Left kidney (tissue), 8 donors: ENCODE measurements at places on chromosomes 3 and 15.

DNA sequence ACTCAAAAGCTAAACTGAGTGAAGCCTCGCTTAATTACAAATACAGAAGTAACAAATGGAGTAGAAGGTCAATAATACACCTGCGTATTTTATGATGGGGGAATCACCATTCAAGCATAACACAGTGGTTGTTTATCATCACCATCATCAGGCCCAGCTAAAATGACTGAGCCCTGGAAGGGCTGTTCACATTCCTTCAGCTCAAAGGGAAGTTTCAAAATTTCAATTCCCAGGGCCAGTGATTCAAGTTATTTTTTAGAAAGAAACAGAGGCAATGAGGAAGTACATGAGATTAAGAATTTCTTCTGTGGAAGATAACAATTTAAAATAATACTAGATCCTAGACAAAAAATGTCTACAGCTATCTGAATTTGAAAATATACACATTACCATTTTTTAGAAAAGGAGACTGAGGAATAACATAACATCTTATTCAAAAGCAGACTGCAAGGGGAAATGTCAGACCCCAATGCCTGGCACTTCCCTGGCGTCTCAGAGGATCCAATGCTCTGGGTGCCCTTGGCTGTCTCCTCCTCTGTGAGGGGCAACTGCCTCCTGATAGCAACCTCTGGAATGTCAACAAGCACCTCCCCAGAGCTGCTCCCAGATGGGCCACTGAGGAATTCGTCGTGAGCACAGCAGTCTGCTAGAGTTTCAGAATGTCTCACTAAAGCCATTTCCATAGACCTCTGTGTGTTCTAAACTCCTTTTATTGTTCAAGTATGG is 22.8 kb downstream of the EHD4 start:
- no peak for DNase-seq

GRCh38 chr15:77030928-77031375 is 36.0 kb downstream of the PSTPIP1 start:
- no peak for DNase-seq

GRCh38 chr15:39685999-39686613 is 96.5 kb downstream of the FSIP1 start:
- peak; percentile 57 for DNase-seq

DNA sequence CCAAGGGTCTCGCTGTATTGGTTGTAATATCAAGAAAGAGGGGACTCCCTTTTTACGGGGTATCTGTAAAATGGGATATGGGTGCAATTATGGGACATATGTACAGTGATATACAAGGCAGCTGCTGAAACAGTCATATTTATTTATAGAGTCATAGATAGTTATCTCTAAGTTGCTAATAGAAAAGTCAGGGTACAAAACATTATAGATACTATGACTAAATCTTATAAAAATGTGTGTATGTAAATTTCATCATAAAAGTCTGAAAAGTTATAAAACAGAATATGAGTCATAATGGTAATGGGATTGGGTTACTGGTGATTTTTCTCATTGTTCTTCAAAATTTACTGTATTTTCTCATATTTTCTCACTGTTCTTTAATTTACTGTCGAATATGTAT is 344.9 kb upstream of the SLCO3A1 start:
- DNase-seq, result no peak

DNA sequence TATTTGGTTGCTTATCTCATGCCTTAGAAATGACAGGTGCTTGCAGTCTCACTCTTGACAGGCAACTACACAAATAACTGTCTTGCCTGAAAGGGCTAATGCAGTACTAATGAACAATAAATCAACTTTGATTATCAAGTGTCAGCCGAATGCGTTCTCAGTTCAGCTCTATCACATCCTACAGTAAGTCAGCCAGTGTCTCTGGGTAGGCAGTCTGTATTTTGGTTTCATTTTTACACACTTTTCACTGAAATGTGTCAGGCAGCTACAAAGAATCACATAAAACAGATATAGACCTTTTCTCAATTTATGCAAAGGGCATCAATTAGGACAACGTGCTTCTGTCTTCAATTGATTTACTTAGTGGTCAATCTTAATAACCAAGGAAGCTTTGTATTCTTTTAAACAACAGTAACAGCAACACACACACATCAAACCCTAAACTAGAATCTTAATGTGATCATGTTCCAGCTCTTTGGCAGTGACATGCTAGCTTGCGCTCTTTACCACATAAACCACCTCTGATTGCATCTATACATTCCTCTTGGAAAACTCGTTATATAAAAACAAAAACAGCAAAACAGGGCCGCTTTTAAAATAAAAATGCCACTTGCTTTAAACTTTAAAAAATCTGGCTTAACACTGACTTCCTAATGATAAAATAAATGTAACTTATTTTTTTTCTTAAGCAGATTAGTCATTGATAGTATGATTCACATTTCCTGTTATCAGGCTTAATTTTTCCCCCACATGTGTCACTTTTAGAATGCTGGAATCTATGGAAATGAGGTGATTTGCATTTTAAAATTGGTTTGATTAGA is 520.4 kb downstream of the FOXP1 start:
- DNase-seq, result no peak
